ENCODE measurements at places on chromosomes 1 and 21.

- DNase-seq, result no peak
These were observed 75.5 kb downstream of the KIRREL1 start for GRCh38 chr1:158068918-158069317.

DNA sequence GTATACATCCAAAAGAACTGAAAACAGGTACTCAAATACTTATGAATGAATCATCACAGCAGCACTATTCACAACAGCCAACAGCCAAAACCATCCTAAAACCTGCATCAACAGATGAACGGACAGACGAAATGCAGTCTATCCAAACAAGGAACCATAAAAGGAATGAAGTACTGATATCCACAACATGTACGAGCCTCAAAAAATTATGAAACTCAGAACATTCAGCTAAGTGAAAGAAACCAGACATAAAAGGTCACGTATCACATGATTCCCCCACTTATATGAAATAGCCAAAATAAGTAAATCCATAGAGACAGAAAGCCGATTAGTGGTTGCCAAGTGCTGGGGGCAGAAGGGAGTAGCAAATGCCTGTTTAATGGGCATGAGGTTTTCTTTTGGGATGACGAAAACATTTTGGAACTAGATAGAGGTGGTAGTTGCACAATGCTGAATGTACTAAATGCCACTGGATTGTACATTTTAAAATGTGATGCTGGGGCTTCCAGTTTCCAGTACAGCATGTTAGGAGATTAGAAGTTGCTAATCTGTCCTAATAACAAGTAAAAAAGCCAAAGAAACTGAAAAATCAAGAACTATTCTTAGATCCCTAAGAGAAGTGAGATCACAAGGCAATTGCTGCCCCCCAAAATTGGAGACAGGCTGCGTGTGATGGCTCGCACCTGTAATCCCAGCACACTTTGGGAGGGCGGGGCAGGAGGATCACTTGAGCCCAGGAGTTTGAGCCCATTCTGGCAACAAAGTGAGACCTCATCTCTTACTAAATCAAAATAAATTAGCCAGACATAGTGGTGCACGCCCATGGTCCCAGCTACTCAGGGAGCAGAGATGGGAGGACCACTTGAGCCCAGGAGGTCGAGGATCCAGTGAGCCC lies 25.3 kb downstream of the CLSTN1 start:
- DNase-seq, result no peak

DNA sequence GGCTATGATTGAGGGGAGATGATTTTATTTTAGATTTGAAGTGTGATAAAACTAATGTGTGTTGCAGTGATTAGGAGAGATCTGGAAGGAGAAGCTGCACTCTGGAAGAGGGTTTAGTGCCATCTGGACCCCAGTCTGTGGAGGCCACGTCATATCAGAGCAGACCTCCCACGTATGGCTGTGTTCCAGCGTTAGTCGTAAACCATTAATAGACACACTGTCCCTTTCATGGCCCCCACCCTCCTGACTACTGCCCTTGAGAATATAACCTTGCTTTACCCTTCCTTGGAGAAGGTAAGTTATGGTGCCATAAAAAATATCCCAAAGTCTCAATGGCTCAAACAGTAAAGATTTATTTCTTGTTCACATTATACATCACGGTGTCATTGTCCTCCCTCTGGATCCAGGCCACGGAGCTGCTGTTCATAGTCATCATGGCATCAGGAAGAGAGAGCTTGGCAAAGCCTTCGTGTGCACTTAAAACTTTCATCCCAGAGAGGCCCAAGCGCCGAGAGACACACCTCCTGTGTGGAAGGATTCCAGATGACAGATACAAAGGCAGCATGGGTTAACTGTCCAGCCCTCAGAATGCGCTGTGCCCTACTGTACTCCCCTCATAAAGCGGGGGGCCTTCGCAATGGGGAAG lies 33.2 kb downstream of the RHOU start:
- DNase-seq, result peak; percentile 21

DNA sequence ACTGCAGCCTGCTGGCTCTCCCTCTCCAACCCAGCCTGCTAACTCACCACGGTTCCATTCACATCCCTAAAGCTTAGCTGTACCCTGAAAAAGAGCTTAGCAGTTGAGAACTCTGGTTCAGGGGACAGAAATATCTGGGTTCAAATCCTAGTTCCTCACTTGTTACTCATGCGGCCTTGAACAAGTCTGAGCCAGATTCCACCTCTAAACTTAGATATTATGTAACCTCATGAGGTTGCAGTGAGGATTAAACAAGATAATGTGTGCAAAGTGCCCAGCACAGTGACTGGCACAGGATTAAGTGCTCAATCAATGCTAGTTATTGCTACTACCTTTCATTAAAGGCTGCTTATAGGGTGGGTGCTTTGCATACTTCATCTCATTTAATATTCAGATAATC lies 41.3 kb upstream of the DHCR24 start:
- no peak for DNase-seq

- no peak for DNase-seq
These were observed 1122.9 kb upstream of the B3GALT2 start for GRCh38 chr1:194309269-194309668.

- peak; percentile 88 for DNase-seq
These were observed 64.6 kb downstream of the UBIAD1 start for GRCh38 chr1:11337580-11338073.

DNA sequence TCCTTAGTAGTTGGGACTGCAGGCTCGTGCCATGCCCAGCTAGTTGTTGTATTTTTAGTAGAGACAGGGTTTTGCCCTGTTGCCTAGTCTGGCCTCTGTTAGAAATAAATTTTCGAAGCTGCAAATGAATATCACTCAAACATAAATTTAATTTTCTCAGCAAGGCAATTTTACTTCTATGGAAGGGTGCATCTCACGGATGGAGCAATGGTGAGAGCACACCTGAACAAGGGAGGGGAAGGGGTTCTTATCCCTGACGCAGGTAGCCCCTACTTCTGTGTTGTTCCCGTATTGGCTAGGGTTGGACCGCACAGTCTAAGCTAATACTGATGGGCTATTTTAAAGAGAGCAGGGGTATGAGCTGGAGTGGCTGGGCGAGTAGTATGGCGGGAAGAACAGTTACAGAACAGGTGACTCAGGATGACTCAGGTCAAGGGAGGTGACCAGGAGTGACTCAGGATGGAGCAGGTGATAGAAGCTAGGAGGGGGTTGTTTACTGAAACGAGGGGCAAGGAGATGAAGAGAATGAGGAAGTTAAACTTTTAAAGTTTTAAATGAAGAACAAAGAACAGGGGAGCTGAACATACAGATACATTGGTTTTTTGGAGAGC lies 7.5 kb downstream of the MDM4 start:
- no peak for DNase-seq

- DNase-seq, result no peak
These were observed 710 bp upstream of the PALMD start for GRCh38 chr1:99645203-99645602.

GRCh38 chr1:30313176-30313575 lies 410.2 kb downstream of the MATN1 start:
- DNase-seq, result no peak

- DNase-seq, result no peak
These were observed 27.5 kb upstream of the TMEM54 start for GRCh38 chr1:32928715-32929114.

DNA sequence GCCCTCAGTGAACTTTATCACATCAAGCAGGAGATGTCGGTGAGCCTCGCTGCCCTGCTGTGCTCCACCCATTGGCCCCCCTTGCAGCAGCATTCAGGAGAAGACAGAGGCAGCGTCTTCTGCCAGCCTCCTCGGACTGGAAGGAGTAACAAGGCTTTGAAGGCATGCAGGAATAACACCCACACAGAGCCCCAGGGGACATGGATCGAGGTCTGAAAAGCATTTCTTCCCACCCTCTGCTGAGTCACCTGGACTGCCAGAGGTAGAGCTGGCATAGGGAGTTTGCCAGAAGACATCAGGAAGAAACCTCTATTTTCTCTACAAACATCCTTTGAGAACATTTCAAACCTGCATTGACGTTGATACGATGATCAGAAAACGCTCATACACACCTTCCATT lies 42.9 kb downstream of the COL18A1 start:
- DNase-seq, result no peak

GRCh38 chr1:156129687-156130577 lies 15.4 kb downstream of the LMNA start:
- peak; percentile 92 for DNase-seq

DNA sequence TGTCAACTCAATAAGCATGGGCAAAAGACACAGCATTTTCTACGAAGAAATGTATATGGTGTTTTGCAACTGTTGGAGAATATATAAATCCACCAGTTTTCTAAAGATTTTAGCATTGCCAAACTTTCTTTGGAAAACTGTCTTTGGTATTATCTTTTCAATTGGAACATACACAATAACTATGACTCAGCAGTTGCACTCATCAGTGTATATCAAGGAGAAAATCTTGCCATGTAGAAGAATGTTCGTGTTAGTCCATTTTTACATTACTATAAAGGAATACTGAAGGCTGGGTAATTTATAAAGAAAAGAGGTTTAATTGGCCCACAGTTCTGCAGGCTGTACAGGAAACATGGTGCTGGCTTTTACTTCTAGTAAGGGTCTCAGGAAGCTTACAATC lies 41.1 kb downstream of the PRKAA2 start:
- DNase-seq, result no peak

DNA sequence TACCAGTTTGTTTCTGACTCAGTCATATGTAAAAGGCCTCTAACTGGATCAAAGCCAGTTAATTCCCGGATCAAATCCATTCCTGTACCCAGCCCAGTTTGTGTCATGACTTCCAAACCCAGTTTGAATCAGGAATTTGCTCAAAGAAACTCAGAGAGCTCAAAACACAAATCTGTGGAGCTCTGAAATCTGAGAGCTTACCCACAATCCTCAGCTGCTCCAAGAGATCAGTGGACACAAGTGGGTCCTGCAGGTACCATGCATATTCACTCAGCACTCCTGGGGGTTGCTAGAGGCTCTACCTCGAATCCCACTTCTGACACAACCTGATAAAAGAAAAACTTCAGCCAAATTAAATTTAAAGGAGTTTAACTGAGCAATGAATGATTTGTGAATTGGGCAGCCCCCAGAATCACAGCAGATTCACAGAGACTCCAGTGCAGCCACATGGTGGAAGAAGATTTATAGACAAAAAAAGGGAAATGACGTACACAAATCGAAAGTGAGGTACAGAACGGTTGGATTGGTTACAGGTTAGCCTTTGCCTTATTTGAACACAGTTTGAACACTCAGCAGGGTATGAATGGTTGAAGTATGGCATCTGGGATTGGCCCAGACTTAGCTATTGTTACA lies 11.9 kb upstream of the MRPL55 start:
- DNase-seq, result no peak

DNA sequence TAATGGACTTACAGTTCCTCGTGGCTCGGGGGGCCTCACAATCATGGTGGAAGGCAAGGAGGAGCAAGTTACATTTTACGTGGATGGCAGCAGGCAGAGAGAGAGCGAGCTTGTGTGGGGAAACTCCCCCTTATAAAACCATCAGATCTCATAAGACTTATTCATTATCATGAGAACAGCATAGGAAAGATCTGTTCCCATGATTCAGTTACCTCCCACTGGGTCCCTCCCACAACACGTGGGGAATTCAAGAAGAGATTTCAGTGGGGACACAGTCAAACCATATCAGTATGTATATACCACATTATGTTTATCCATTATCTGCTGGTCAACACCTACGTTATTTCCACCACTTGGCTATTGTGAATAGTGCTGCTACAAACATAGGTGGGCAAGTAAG lies 352.3 kb upstream of the B3GALT2 start:
- DNase-seq, result no peak

DNA sequence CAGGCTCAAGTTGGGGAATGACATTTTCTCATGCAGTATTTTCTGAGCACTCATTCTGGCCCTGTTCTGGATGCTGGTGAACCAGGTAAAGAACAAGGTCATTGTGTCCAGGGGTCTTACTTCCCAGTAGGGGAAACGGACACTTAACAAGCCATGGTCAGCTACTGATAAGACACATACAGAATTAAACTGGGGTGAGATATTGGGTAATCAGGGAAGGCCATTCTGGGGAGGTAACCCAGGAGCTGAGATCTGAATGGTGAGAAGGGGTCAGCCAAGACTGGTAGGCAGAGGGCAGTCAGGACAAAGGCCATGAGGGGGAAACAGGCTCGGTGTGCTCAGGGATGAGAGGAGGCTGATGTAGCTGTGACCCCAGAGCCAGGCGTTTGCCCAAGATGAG lies 45.8 kb downstream of the RPS6KA1 start:
- no peak for DNase-seq

All from WERI-Rb-1 (cell line).